ENCODE measurements at places on chromosomes 3 and 15.

DNA sequence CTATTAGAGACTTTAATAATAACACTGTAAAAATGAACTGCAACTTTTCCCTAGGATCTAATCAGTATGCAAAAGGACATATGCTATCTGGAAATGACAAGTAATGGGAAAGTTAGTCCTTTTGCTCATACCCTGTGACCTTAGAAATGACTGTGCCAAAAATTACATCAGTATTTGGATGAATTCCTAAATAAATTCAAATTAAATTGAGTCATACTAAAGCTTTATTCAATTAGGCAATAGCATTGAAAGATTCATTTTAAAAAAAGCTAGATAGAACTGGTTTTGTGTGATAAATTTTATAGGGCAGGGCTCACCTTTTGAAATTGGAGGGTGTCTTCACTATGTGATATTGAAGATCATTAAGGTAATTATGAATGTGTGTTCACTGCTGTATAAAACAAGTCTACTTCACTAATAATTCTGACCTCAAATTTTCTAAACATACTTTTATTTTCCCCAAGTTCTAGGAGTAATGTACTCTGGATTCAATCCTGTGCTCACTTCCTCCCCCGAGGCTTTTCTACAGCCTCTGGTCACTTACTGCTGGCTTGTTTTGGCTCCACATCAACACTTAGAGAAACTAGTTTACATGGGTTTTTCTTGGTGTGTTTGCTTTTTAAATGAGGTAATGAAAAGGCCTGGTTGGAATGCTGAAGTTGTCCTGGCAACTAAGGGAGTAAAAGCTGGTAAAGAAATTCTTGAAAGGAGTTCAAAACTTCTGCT lies 44.4 kb upstream of the SPTSSB start:
- no peak for DNase-seq

GRCh38 chr3:377158-377561 lies 180.6 kb downstream of the CHL1 start:
- no peak for DNase-seq

DNA sequence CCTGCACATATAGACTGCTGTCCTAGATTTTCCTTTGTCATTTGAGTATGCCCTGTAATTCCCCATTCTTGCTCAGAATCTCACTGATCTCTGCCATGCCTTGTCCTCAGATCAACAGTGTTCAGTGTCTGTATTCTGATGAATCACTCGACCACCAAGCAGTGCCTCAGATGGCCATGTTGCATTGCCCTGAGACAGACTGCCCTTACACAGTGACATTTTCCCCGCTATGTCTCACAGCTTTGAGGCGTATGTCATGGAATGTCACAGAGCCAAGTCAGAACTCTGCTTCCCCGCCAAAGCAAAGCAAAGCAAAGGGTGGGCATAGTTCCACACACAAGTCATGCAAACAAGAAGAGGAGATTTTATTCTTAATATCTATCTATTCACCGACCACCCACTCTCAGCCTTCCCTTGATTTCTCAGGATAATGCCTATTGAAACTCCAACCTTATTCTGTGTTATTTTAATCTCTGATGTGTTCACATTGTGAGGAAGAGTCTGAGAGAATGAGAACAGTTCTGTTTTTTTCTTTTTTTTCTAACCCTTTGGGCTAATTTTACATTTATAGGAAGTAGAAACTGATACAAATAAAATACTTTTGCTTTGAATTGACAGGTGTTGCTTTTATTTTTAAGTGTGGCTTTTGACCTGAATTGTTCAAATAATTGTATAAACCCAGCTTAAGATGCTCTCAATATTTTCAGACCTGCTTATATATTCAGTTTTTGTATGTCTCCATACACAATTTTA lies 16.9 kb upstream of the PSMD6 start:
- no peak for DNase-seq

- DNase-seq, result no peak
Measured at GRCh38 chr3:99951701-99952100, 134.0 kb downstream of the CMSS1 start.

DNA sequence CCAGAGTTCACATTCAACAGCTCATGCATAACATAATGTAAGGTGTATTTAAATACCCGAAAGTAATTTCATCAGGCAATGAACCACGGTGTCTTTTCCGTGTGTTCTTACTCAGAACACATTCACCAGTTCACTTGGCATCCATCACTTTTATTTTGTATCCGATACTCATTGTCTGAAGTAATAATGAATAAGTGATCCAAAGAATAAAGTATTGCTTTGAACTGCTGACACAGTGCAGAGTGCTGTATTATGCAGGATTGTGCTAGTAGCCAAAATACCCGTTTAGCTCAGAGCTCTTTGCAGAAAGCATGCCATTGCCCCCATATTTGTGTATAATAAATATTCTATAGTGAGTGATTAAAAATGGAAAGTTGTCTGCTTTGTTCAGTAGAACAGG lies 460.9 kb upstream of the KCNMB2 start:
- DNase-seq, result no peak

DNA sequence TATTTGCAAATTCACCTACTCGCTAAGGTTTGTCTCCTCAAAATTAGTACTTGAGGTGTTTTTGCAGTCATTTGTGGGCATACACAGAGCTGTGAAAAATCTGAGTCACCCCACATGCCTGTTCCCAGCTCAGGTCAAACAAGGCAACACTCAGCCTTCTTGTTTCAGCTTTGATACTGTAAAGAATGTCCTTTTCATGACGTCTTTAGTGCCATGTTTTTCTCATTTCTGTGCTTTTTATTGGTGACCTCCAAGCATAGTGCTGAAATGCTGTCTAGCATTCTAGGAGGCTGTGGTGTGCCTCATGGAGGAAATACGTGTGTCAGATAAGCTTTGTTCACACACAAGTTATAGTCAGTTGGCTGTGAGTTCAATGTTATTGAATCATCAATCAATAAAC lies 8.8 kb downstream of the CAPN3 start:
- DNase-seq, result no peak

GRCh38 chr15:72722071-72722696 lies 36.2 kb downstream of the BBS4 start:
- peak; percentile 75 for DNase-seq

DNA sequence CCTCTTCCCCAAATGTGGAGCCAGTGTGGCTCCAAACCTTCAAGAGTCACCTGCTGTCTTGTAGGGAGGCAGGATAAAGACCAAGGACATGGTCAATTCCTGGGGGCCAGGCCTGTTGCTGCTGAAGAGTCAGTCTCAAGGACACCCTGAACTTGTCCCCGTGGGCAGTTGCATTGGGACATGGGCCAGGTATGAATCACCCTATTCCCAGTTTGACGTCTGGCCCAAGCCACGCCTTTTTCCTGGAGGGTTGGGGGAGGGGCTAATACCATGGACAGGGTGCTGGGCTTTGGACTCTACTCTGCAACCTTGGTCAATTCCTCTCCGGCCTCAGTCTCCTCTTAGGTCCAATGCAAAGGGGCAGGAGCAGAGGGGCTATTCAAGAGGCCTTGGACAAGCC lies 10.4 kb downstream of the ATP2B2 start:
- DNase-seq, result no peak

DNA sequence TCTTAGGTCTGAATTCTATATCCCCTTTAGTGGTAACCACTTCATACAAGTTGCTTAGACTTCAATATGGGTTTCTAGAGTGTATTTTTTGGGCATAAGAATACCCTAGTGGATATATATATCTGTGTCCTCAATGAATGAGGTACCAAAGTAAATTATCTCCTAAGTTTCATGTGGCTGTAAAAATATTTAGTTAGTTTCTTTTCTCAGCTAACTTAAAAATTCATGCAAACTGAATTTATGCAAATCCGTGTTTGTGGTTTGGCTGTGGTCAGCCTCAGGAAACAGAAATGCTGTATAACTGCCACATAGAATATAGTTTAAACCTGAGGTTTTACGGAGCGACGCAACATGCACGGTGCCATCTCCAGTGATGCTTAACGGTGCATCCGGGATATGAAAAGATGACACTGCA lies 80.3 kb downstream of the PEX5L start:
- no peak for DNase-seq

DNA sequence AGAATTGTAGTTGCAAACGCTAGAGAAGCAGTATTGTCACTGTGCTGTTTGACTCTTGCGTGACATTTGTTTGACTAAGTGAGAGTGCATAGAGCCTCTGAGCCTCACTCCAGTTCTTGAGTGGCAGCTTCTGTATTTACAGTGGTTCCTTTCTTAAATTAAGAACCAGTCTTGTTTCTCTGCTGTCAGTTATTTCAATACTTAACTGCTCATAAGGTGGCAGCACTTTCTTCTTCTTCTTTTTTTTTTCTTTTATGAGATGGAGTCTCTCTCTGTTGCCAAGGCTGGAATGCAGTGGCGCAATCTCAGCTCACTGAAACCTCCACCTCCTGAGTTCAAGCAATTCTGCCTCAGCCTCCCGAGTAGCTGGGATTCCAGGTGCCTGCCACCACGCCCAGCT lies 372.1 kb downstream of the LPP start:
- DNase-seq, result peak; percentile 55

GRCh38 chr3:47485812-47486211 lies 10.1 kb upstream of the SCAP start:
- DNase-seq, result no peak

DNA sequence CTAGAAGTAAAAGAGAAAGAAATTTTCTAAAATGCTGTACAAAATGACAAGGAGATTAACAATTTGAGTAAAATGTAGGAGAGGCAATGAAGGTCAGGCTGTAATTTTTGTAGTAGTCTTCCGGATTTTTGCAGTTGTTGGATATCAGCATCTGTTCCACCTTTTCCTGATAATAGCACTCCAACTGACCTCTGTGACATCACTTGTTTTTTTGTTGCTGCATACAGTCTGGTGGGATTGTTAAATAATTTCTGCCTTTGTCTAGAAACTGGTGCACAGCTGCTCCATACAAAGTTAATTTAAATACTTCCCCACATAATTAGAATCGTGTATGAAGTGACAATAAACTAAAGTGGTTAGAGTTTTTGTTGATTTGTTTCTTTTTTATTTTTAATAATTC lies 731.4 kb downstream of the PLOD2 start:
- no peak for DNase-seq

DNA sequence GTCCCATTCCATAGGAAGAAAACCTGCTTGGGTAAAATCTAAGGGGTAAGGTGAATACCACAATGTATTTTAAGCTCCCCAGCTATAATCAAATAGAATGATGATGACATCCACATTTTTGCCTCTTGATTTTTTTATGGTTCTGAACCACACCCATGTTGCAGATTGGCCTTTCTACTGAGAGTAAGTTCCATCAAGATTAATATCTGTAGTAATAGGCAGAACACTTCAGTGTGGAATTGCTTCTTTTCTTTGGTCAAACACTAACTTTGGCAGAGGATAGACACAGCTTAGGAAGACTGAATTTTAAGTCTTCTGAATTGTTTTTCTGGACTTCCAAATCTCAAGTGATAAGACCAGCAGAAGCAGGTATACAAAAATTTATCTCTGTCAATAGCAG lies 27.0 kb downstream of the PLS1 start:
- no peak for DNase-seq

- DNase-seq, result no peak
Measured at GRCh38 chr3:170130532-170130931, 51.0 kb downstream of the PHC3 start.

GRCh38 chr3:4587838-4588105 lies 94.6 kb downstream of the ITPR1 start:
- no peak for DNase-seq

DNA sequence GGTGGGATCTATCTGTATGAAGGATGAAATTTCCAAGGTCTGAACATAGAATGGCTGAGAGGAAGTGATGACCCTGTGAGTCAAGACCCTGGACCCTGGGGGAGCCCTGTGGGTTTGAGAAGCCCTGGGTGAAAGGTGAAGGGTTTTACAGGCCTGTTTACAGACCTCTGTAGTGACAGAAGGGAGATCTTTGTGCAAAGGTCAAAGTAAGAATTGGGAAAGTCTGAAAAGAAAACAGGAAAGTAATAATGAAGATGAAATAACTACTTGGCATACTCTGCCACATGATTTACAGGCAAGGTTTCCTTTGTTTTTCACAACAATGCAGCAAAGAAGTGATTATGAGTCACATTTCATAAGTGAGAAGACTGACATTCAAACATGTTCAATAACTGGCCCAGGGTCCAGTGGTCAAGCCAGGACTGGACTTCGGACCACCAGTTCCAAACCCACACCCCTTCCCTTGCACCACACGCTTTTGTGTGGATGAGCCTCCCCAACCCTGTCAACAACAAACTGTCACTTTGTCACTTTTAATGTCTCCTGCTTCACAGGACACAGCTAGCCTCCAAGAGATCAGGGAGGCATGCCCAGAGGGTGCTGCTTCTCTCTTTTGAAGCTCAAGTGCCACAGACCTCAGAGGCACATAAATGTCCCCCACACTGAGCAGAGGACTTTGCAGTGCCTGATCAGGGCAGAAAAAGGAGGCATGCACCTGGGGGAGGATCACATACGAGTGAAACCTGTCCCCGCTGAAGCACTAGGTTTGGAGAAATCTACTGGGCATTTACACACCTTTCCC lies 21.5 kb downstream of the CD86 start:
- DNase-seq, result no peak

DNA sequence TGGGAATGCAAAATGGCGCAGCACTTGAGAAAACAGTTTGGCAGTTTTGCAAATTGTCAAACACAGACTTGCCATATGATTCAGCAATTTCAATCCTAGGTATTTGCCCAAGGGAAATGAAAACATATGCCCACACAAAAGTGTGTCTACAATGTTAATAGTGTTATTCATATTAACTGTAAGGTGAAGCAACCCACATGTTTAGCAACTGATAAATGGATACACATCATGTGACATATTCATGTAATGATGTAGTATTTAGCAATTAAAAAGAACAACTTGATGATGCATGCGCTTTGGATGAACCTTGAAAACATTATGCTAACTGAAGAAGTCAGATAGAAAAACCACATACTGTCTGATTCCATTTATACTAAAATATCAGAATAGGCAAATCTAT lies 539.0 kb upstream of the PPP2R3A start:
- DNase-seq, result no peak

DNA sequence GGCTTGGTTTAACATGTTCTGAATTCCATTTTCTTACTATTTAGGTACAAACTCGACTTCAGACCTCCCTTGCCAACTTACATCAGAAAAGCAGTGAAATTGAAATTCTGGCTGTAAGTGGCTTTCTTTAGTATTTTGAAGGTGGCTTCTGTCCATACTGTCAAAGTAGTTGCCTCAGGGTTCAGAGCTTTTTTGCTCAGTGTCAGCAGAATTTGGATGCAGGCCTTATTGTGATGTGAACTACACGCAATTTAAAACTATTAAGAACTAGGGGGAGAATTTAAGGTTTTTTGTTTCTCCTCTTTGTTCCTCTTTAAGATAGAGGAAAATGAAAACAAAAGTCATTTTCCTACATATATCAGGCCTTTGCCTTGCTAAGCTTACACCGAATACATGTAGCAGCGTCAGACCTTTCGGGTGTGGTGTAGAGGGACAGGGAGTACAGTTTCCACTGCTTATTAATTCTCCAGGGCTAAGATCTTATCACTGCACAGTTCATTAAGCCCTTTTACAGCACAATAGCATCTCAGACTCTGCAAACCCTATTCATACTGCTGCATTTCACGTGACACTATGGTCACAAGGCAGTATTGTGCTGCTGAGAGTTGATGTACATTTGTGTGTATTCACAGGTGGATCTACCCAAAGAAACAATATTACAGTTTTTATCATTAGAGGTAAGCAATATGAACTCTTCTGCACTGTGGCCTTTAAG lies 6.7 kb downstream of the SRP14 start:
- no peak for DNase-seq

All from aorta (tissue), 5 donors.